ENCODE measurements at places on chromosomes 7 and 10.
A peak's percentile ranks its signal among the peaks of the same experiment; 100 is the strongest.

- DNase-seq, result peak; percentile 5
Observed at GRCh38 chr10:82934429-82934828, 1059.4 kb downstream of the NRG3 start.

DNA sequence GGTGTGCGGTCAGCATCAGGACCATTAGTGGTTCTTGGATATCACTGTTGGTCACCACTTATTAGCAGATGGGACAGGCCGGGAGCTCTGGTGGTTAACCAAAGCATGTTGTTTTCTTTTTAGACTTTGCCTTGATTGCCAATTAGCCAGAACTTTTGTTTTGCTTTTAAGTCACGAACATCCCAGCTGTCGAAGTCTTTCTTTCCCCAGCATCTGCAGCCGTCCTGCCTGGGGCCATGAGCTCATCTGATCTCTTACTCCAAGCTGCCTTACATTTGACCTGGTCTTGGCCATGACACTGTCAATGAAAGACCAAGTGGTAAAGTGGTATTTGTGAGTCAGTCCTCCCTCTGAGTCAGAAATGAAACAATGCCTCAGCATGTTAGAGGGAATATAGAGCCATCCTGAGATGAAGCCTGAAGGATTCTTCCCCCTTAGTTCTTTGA lies 53.9 kb upstream of the CREB5 start:
- DNase-seq, result no peak

DNA sequence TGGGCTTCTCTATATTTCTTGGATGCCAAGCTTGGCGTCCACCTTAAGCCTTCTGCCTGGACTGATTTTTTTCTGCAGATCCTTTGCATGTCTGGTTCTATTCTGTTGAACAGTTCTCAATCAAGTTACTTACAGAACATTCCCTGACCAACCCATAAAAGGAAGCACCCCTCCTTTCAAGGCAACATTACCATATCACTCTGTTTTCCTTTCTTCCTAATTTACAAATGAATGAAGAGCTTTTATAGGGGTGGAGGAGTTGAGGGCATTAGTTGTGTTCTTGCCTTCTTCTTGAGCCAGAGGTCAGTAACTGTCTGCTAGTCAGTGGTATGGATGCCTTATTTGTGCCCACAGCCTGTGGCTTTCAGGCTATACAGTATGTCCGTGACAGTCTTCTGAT lies 361.0 kb downstream of the PHTF2 start:
- no peak for DNase-seq

DNA sequence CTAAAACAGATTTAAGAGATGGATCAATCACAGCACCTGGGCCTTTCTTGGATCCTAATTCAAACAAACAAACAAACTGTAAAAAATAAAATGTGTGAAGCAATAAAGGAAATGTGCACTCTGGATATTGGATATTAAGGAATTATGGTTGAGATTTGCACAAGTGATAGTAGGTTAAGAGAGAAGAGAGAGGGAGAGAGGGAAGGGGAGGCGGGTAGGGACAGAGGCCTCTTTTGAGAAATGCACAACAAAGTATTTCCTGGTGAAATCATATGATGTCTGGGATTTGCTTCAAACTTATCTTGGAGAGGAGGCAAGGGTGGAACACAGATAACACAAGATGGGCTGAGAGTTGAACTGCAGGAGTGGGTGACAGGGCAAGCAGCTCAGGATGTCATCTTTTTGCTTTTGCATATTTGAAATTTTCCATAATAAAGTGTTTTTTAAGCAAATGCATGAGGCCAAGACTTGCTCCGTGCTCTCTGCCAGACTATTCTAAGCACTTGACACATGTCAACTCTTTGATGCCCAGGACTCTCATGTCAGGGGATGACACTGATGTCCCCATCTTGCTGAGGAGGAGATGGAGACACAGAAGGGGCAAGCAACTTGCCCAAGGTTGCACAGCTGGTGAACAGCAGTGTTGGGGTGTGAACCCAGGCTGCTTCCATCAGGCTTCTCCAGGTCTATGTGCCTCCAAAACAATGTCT lies 9.1 kb upstream of the AEBP1 start:
- DNase-seq, result no peak

DNA sequence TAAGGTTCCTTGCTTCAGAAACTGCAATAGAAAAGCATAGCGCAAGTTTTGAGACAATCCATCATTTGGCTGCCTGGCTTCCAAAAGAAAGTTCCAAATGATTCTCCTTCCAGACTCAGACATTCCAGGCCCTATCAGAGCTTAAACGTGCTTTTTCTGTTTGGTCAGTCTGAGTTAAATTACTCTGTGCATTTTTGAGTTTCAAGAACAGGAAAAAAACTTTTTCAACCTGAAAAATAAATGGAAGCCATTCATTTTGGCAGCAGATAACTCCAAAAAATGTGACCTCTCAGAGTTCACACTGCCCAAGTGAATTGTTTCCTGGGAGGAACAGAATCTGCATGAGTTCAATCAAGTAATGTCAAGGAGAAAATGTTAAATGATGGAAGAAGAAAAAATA lies 354.2 kb downstream of the CXCL12 start:
- DNase-seq, result no peak

DNA sequence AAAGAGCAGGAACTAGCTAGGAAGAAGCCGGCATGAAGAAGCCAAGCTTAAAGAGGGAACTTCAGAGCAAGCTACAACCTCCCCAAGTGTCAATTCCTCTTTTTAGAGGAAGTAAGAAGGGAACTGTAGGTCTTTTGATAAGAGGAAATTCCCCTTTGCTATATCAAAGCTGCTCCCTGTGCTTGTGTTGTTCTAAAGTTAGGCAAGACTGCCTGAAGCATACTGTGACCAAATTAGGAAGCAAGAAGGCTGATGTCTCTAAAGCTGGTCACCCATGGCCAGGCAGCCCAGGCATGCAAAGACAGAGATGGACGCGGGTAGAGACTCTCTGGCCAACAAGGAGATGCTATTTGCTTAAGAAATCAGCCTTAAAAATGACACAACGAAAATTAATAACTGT lies 87.9 kb downstream of the RNF216 start:
- DNase-seq, result no peak

- DNase-seq, result no peak
Observed at GRCh38 chr7:7709291-7709690, 9.1 kb downstream of the RPA3 start.

- DNase-seq, result no peak
Observed at GRCh38 chr7:139943401-139943800, 114.3 kb downstream of the TBXAS1 start.

DNA sequence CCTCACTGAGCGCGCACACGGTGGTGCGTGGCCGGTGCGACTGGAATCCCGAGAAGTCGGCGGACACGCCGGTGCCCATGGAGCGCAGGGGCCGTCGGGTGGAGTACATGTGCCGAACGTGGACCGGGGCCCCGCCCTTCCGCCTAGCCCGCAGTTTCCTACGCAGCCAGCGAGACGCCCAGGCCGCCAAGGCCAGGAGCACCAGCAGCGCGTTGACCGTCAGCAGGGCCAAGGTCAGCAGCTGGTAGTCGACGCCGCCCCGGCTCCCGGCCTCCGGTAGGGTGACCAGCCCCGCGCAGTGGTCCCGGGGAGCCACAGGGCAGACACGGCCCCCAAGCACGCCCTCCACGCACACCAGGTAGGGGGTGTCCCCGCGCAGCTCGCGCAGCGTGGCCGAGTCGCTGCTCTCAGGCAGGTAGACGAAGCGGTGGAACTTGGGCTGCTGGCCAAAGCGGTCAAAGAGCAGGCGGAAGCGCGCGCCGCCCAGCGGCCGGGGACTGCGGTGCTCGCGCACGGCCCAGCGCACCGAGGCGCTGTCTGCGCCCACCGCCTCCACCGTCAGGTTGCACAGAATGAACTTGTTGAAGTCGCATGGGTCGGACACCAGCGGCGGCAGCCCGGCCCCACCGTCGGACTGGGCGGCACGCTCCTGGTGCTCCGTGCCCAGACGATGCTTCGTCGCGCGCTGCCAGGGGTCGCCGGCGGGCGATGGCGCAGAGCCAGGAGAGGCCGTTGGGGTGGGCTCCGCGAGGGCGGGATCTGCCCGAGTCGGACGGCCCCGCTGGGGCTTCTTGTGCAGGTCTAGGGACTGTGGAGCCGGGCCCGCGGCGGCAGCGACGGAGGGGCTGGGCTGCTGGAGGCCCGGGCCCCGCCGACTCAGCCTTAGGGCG lies 2.2 kb downstream of the TRIL start:
- DNase-seq, result no peak

DNA sequence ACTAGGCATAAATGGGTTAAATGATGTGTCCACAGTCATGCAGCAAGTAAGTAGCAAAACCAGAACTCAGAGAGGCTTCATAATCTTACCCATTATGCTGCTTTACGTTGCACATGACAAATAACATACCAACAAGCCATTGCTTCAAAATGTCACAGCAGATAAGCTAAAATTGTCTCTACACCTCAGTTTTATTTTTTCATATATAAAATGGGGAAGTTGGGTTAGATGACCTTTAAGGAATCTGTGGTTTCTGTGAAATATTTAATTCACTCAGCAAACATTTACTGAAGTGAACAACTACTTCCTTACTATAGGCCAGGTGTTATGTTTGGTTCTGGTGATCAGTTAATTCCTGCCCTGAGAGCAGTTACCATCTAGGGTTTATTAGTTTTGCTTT lies 2.2 kb upstream of the ASCC1 start:
- no peak for DNase-seq

GRCh38 chr7:44291066-44291732 lies 34.2 kb downstream of the CAMK2B start:
- no peak for DNase-seq

DNA sequence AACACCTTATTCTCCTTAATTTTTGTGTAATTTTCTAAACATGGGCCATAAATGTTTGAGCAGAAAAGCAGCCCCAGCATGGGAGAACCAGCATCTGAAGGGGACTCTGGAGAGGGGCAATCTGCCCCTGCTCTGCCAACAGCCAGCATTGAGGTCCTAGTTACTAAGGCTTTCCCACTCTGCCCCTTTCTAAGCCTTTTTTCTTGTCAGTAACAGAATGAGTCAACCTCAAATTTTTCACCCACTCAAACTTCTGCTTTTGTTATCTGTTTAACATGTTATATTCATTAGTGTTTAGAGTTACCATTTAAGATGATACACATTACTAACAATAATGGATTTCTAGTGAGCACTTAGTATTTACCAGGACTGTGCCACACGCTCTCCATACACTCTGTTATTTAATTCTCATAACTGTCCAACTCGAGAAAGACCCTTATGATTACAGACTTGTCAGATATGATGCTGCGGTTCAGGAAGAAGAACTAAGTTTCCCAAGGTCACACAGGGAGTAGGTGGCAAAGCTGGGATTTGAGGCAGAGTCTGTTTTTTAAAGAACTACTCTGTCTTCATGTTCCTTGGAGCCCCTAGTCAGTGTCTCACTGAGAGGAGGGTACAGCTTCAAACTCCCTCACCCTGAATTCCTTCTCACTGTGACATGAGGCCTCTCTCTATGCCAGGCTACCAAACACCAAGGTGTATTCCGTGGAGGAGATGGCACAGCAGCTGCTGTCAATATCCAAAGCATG lies 19.9 kb upstream of the GPAM start:
- no peak for DNase-seq

GRCh38 chr10:34740321-34740720 lies 74.8 kb downstream of the PARD3 start:
- no peak for DNase-seq

- DNase-seq, result no peak
Observed at GRCh38 chr7:134630893-134631292, 15.8 kb upstream of the BPGM start.

DNA sequence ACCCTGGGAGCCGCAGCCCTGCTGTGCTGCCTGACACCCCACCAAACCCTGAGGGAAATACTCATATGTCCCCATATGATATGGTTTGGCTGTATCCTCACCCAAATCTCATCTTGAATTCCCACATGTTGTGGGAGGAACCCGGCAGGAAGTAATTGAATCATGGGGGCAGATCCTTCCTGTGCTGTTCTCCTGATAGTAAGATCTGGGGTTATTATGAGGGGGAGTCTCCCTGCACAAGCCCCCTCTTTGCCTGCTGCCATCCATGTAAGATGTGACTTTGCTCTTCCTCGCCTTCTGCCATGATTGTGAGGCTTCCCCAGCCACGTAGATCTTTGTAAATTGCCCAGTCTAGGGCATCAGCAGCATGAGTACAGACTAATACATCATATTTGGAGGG lies 68.7 kb downstream of the RGS10 start:
- DNase-seq, result no peak

GRCh38 chr10:112958275-112958995 lies 8.4 kb downstream of the TCF7L2 start:
- no peak for DNase-seq

- no peak for DNase-seq
Observed at GRCh38 chr7:71009636-71010035, 122.3 kb upstream of the GALNT17 start.

DNA sequence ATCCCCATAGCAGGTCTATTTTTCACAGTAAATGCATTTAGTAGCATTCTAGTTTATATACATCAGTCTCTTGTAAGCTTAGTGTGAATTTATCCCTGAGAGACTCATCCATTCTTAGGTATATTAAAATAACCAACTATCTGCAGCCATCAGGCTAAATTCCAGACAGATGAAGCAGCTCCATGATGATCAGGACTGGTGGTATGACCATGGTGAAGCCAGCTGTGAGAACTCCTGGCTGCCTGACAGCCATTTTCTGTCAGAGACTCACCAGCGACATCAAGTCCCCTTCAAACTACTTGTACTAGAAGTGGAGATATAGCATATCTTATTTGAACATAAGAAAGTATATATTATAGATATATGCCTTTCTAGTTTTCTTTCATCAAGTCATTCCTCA lies 70.3 kb upstream of the GSDME start:
- DNase-seq, result no peak

DNA sequence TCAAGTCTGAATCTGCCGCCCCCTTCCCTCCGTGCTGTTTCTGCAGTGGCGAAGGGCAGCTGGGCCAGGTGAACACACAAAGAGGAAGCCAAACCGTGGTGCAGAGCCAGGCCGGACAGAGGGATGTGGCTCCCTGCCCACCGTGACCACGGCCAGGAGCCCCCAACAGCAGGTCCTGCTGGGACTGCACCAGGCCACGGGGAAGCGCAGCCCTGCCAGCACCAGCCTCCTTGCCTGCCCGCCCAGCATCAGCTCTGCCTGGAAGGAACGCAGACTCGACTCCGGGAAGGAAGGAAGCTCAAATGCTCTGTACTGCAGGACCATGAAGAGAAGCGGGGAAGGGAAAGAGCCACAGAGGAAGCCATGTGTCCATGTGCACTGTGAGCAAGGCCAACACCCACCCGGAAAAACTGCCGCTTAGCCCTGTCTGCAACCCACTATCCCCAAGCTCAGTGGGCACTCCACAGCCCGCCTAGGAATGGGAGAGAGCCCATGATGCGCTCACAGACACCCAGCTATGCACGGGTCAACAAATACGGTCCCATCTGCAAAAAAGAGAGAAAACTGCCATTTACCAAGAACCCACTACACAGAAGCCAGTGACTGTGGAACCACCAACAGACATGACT lies 19.0 kb downstream of the GPER1 start:
- DNase-seq, result no peak

GRCh38 chr10:132300582-132300981 lies 7.2 kb downstream of the STK32C start:
- no peak for DNase-seq

DNA sequence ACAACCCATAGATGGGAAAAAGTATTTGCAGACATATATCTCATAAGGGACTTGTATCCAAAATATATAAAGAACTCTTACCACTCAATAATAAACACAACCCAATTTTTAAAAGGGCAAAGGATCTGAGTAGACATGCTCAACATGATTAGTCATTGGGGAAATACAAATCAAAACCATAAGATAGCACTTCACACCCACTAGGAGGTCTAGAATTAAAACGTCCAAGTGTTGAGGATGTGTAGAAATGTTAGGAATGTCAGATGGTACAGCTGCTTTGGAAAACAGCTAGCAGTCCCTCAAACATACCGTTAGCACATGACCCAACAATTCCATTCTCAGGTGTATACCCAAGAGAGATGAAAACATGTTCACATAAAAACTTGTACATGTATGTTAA lies 8.3 kb downstream of the PSTK start:
- no peak for DNase-seq

Measured in NCI-H446 (cell line).